ENCODE measurements at places on chromosomes 13 and 19.
A peak's percentile ranks its signal among the peaks of the same experiment; 100 is the strongest.

GRCh38 chr13:24540236-24541126 lies 27.9 kb upstream of the PARP4 start:
- no peak for DNase-seq

GRCh38 chr13:32495429-32495828 lies 43.2 kb downstream of the N4BP2L2 start:
- no peak for DNase-seq

DNA sequence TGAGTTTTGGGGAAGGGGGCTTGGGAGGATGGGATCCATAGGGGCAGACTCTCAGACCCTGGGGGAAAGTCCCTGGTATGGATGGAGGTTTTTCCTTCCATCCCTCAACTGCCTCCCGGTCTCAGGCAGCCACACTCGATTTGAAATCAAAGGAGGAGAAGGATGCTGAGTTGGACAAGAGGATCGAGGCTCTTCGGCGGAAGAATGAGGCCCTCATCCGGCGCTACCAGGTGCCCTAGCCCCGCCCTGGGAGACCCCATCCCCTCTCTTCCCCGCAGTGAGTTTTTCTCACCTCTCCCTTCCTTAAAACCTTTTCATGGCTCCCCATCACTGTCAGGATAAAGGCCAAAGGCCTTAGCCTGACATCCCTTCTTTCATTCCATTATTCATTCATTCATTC lies 2.1 kb downstream of the CCDC9 start:
- DNase-seq = no peak

DNA sequence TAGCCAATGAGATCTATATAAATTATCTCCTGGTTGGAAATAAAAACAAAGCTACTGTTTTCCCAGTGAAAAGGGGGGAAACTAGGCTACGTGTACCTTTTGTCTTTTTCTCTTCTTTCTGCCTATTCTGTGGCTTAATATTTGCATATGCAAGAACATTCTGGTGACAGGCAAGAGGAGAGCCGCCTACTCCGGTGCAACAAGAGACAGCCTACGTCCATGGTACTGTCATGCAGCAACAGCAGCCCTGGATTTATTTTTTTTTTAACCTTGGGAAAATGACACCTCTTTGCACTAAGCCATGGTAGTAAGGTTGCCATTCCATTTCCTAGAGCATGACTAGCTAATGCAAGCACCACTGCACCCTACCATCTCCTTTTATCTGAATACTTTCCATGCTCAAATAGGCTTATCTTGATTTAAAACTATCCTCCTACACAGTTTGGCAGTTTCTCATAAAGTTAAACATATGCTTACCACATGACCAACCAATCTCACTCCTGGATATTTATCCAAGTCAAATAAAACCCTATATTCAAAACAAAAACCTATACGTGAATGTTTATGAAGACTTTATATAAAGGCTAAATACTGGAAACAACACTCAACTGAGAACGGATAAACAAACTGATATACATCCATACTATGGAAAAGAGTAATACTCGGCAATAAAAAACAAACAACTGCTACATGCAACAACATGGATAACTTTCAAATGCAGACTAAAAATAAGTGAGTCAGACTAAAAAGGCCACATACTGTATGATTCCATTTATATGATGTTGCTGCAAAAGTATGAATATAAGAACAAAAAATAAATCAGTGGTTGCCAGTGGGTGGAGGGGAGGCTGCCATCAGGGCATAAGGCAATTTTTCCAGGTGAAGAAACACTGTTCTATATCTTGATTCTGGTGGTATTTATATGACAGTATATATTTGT lies 17.3 kb downstream of the NUFIP1 start:
- DNase-seq = no peak

DNA sequence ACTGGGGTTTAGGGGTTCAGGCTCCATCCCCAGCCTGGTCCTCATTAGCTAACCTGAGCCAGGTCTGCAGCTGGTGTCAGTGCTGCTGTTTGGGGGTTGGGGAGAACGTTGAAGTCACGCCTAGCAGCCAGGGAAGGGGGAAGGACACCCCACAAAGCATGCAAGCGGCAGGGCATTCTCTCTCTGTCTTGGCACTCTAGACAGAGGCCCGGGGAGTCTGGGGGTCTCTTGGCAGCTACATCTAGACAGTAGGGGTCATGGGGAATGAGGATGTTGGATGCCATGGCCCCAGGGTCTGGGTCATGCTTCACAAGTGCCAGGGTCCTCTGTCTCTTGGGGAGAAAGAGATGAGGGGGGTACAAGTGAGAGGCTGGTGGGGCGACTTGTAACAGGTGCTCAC lies 2.6 kb downstream of the ERICH4 start:
- no peak for DNase-seq

DNA sequence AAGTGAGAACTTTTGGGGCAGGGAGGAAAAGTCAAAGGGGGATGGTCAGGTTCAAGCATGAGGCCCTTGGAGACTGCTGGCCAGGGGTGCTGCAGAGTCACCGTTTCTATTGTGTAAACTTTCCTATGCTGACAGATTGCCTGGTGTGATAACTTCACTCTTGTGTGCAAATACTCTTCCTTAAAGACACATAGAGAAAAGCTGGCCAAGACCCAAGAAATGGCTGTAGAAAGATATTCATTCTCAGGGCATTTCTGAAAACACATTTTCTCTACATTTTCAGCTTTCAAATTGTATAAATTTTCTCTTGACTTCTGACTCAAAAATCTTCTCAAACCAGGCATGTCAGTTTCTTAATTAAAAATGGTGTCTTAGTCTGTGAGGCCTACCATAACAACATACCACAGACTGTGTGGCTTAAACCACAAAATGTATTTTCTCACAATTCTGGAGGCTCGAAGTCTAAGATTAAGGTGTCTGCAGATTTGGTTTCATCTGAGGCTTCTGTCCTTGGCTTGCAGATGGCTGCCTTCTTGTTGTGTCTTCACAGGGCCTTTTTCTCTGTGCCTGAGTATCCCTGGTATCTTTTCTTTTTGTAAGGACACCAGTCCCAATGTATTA lies 304.5 kb downstream of the KCNRG start:
- no peak for DNase-seq

- DNase-seq = peak; percentile 26
Measured at GRCh38 chr13:96141032-96141431, 51.1 kb downstream of the HS6ST3 start.

GRCh38 chr19:35306473-35307246 lies 14.7 kb downstream of the MAG start:
- DNase-seq = peak; percentile 14

DNA sequence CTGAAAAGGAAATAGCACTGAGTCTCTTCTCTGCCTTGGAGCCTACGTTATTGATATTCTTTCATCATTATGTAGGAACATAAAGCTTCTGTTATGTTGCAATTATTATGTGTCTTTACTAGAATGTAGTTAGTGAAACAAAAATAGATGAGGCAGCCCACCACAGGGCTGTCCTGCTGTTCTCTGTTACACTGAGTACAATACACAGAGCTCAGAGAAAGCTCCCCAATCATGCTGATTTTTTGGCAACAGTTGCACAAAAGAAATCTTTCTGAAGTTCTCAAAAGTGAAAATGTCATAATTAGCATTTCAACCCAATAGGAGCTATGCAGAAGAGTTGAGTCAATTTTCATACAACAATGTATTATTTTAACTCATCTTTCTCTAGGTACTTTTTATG lies 119.5 kb downstream of the EFNB2 start:
- no peak for DNase-seq

DNA sequence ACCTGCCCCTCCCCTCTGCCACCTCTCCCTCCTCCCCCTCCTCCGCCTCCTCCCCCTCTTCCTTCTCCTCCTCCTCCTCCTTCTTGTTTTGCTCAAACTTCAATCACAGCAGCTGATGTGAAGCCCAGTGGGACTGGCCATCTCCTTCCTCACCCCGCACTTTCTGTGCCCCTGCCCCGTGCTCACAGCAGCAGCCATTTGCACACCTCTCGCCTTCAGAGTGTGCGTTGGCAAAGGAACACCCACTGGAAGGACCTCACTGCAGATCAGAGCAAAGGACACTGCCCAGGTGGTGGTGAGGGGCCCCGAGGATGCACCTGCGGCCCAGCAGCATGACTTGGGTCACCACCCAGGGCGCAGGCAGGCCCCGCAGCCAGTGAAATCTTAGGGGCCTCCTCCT lies 98.8 kb downstream of the SOX1 start:
- DNase-seq = no peak

- no peak for DNase-seq
Measured at GRCh38 chr13:47564041-47564440, 437.0 kb downstream of the SUCLA2 start.
